ENCODE measurements at places on chromosomes 13 and 19. TPM values are rescaled to one million over a fixed set of nuclear protein-coding genes. Genes with fewer than 3 reads are reported as not detected.

CNFN gene
- not detected for total RNA-seq

DNA sequence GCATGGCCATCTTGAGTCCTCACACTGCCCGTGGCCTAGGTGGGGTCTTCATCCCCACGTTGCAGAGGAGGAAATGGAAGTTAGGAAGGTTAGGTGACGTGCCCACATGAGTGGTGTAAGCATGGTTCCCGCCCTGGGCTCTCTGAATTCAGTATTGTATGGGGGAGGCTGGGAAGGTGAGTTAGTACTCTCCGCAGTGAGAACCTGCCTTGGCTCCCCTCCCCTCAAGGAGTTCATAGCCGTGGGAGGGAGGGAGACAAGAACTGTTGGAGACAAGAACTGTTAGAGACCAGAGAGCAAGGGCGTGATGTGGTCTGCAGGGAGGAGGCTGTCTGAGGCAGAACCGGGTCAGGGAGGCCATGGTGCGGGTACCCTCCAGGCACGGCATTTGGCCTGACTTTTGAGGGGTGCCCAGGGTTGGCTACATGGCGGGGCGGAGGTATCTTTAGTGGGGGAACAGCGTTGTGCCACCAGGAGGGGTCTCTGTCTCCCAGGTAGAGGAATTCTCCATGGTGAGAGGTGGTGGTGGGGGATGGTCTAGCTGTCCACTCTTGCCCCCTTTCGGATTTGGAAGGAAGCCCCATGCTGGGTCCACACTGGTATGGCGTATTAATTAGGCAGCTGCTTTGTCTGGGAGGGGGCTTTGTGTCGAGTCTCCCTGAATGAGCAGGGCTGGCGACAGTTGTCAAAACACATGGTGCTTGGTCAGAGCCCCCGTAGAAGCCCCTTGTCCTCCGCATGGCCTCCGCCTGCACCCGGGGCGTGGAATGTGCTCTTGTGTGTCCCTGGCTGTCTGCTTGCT, 45.8 kb downstream of the CAPN12 start:
- no peak for DNase-seq

SCAF1 gene
- 8.8 TPM for total RNA-seq

DNA sequence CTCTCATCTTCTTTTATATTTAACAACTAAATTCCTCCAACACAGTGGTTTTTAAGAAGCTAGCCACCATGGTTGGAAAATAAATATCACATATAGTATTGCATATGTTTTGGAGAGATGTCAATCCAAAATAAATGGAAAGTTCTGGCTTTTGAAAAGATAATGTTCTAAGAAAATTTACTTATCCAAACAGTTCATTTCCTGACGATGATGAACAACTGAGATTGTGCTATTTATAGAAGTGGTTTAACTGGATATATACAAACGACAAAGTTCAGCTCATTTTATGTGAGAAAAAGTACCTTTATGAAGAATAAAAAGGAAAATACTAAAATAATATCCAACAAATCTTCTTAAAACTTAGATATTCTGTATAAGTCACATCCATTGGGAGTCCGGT, 174.7 kb downstream of the MZT1 start:
- no peak for DNase-seq

TNNI3 gene
- 0.55 TPM for total RNA-seq

GRCh38 chr19:45643927-45644771, 5.0 kb upstream of the EML2 start:
- no peak for DNase-seq

- DNase-seq: no peak
Measured at GRCh38 chr19:58529405-58529804, 9.8 kb upstream of the ZBTB45 start.

- no peak for DNase-seq
Measured at GRCh38 chr19:17088552-17088951, 13.0 kb downstream of the MYO9B start.

DNA sequence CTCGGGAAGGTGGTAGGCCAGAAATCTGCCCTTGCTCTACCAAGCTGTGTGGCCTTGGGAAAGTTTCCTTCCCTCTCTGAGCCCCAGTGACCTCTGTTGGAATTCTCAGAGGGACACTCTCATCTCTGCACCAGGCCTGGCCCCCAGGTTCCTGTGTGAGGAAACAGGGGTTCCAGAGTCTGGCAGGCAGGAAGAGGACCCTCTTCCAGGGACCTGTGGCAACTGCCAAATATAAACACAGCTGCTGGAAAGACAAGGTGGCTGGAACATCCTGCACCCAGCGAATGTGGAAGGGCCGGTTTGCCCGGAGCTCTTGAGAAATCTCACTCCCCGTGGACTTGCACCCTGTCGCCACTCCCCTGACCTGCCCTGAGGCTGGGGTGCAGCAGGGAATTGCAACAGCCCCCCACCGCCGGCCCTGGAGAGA, 52.8 kb downstream of the GADD45B start:
- no peak for DNase-seq

GRCh38 chr13:63628310-63628709, 2212.7 kb upstream of the PCDH20 start:
- DNase-seq: no peak

- no peak for DNase-seq
Measured at GRCh38 chr19:32924200-32924599, 47.6 kb downstream of the CEP89 start.

Data from uterus (tissue), 4 donors.